ENCODE measurements at places on chromosomes 3 and 15.

DNA sequence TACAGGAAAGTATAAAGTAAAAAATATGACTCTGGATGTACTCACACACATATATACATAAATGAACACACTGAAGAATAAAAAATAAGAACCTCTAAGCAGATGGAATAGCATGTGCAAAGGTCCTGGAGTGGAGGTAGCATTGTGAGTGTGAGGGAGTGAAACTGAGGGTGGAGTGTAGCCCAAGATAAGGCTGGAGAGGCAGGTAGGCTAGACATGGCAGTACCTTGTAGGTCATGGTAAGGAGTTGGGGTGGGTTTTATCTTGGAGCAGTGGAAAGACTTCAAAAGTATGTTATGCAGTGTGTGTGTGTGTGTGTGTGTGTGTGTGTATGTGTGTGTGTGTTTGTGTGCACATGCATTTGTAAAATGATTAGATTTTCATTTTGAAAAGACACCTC lies 49.5 kb downstream of the TLNRD1 start:
- DNase-seq: no peak

- no peak for DNase-seq
Observed at GRCh38 chr3:114299421-114299820, 5.6 kb downstream of the TIGIT start.

GRCh38 chr15:70308011-70308734 lies 210.5 kb upstream of the TLE3 start:
- no peak for DNase-seq

GRCh38 chr3:4149296-4149695 lies 153.9 kb upstream of the SETMAR start:
- DNase-seq: no peak

- DNase-seq: no peak
Observed at GRCh38 chr15:64568765-64569164, 108.4 kb downstream of the ZNF609 start.

GRCh38 chr3:44301746-44302145 lies 36.8 kb upstream of the TCAIM start:
- no peak for DNase-seq

- DNase-seq: no peak
Observed at GRCh38 chr3:124780356-124780755, 50.1 kb downstream of the UMPS start.

GRCh38 chr3:183532620-183533411 lies 22.7 kb downstream of the KLHL6 start:
- DNase-seq: no peak

- DNase-seq: peak; percentile 29
Observed at GRCh38 chr15:27017168-27017809, 46.3 kb downstream of the GABRG3 start.

DNA sequence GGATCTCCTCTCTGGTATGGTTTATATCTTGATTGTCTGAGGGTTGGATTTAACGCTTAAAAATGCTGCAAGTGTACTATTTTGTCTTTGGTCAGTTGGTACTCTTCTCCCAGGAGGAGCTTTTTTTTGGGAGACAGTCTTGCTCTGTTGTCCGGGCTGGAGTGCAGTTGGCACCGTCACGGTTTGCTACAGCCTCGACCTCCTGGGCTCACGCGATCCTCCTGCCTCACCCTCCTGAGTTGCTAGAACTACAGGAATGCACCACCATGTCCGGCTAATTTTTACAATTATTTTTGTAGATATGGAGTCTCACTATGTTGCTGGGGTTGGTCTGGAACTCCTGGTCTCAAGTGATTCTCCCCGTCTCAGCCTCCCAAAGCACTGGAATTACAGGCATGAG lies 89.5 kb downstream of the FNDC3B start:
- no peak for DNase-seq

DNA sequence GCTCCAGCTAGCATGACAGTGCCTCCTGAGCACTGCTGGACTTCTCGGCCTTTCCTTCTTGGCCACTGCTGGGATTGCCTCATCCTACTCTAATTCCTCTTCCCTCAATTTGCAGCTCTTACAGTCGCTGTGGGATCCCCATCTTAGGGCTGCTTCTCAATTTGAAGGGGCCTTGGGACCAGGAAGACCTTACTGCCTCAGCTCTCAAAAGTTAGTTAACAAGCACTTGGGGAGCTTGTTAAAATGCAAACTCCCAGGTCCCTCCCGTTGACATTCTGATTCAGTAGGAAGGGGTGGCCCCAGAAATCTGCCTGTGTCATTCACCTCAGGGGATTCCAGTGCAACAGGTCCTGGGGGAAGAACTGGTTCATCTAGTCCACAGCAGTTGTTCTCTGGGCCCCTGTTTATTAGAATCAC lies 14.8 kb downstream of the BDH1 start:
- DNase-seq: no peak

DNA sequence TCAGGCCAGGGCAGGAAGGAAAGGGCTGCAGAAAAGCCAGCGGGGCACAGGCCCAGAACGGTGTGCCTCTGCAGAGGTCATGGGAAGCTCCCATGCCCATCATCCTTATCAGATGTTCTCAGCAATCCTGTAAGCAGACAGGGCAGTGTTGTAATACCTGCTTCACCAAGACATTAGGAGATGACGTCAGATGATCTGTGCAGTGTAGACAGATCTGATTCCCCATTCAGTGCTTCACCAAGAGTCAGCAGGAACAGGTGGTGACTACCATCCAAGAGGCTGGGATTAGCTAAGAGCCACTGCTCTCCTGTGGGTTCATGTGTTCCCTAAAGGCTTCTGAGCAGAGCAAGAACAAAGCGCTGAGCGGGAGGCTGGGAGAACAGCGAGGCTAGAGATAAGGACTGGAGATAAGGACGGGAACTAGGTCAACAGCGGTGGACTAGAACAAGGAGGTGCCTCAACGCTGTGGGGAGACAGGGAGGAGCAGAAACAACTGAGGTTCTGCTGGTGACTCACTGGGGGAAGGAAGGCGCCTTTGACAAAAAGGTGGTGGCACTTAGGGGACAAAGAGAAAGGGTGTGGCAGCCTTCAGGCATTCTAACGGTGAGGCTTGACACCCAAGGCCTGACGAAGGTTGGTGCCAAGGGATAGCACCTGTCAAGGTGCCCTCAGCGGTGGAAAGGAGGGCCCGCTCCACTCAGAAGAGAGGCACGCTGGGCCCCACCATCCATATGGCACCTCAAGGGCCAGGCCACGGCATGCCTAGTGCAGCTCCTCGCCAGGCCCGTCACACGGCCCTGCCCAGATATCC lies 28.4 kb downstream of the CCDC12 start:
- DNase-seq: no peak

DNA sequence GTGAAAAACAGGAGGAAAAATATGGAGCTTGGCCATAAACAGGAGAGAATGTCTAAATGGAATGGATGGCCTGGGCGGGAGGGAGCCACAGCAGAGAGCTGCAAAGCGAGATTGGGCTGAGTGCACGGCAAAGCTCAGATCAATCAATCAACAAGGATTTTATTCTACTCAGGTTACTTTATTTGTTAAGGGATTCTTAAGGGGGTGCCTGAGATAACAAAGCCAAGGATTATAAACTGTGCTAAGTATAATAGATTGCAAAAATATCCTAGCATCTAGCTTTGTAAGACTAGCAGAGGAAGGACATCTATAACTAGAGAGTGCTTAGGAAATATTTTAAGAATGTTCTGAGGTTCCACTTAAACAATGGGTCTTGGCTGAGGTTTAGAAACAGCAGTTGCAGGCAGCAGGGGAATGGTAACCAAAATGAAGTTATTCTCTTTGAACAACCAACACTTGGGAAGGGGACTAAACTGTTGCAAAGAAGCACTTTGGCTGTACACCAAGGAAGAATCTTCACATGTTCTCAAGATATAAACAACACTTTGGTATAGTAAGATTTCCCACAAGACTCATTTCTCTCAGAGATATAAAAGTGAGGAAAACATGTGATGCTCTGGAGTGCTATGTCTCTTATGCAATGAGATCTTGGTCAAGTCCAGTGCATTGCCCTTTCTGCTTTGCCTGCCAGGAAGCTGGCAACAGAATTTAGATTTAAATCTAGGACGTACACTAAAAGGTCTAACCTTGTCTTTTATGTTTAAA lies 35.5 kb downstream of the TMEM212 start:
- DNase-seq: no peak

DNA sequence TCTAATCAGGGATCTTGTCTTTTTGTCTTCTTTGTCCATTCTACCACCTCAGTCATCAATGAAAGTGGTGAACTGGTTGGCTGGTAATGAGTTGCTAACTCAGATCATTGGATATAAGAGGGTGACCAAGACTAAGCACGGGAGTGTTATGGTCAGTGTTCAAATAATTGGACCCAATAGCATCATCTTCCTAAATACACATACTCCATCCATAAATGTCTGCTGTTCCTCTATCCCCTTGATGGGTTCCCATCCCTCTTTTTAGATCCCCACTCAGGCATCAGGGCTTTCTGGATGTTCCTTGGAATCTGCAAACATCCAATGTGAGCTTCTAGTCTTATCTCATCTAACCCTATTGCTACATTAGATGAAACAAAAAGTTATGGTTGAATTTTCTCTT lies 3.5 kb downstream of the SEMA5B start:
- no peak for DNase-seq

DNA sequence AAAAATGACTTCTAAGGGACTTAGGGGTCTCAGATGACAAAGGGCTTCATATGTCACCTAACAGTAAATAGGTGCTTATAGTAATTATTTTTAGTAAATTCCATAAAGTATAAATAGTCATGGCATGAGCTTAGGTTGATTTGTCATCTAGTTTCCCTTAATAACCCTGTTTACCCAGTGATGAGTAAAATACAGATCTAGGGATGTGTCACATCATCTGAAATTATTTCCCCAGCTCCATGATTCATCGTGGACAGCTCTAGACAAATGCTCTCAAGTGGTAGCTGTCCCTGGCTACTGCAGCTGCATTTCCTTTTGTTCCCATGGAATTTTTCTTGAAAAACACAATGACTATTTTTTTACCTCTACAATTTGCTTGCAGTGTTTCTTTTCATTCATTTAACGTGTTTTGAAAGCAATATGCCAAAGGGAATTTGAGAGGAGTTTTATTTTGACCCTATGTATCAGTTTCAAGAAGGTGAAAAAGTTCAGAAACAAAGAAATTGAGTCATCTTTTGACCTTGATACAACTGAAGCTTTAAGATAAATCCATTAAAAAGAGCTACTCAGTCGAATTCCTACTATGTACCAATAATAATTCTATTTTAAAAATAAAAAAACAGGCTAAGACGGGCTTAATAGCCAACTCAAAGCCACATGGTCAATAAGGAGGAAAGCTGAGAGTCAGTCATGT lies 241.6 kb downstream of the KCNMB2 start:
- DNase-seq: peak; percentile 11

DNA sequence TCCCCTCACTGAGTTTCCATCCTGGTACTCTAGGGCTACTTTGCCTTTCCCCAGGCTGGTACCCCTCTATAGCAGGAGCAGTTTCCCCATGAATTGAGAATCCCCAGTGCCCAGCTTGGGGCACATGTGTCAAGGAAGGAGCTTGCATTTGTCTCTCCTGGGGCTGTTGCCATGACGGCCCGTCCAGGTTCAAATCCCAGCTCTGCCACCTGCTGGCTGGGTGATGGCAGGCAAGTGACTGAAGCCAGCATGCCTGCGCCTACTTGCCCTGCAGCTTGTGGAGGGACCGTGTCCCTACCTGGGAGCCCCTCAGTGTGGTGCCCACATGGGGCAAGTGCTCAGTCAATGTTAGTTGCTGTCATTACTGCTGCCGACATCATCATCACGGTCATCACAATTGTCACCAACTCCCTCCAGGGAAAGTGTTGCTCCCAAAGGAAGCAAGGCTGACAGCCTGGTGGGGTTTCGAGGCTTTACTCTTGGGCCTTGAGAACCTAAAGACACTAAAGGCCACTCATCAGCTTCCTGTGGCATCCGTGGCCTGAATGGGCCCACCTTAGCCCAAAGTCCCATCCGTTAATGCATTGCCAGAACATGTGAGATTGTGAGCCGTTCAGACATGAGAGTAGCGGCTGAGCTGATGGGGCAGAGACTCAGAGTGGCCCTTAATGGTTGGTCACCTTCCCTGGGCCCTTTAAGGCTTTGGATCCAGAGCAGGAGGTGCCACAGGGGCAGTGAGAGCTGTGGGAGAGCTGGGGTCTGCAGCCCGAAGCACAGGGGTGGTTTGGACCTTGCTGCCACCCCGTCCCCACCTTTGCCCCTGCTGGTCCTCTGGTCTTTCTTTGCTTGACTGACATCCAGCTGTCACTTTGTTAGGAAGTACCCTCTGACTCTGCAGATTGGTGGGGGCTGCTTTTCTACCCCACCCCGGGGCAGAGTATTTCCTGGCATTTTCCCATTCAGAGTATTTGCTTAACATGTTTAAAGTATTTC lies 144.4 kb downstream of the DNAJB8 start:
- no peak for DNase-seq

DNA sequence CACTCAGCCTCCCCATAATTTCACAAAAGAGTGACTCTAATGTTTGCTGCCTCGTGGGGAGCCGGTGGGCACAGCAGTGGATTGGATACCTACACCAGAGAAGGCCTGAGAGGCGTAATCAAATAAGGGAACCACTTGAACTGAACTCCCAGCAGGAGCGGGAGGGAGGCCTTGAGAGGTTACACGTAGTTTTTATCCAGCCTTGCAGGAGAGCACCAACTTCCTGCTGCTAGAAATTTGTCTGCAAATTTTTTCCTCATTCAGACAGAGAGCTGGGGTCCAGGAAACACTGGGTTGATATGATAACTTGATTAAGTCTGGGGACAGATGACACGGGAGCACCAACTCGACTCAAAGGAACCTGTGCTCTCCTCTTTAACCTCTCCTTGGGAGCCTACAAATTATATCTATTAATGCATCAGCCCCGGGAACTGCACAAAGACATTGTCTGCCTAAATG lies 69.8 kb downstream of the HES1 start:
- DNase-seq: peak; percentile 66

DNA sequence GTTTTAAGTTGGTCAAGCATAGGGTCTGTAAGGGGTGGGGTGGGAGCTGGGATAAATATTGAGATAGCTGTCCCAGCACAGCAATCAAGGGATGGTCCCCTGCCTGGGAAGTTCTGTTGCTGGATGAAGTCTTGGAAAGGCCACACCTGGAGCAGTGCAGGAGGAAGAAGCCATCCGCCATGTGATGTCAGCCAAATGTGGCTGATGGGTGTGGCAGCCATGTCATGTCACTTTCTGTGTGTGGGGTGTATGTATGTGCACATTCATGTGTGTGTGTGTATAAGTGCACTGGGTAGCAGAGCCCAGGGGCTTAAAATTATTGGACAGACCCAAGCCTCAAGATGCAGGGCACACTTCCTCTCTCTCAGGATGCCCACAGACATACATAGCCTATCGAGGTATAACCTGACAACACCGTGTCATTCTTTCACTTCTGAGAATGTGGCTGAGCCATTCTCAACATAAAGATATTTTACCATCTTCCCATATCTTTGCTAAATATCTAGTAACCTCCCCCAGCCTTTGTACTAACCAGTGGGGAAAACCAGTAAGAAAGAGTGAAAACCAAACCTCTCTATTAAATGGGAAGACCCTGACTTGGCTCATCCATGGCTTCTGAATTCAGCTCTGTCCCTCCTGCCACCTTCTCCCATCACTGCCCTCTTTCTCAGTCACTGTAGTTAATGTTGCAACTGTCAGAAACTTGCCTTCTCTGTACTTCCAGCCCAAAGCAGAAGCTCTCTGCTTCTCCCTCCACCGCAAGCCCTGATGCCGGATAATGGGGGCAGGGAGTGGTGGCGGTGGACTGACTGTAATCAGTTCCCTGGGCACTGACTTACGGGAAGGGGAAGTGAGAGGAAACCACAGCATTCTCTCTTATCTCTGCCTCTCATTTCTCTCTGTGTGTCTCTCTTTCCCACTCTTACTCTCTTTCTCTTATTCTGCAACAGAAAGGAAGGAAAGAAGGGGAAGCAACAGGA lies 11.2 kb downstream of the TNFSF10 start:
- DNase-seq: no peak

Data from NCI-H1417 treated with DMSO at 0.1 percent for 48 hours (cell line).